Activated T-helper 2 cell treated with anti-CD3 and anti-CD28 coated beads, Interferon-gamma antibody, Interleukin-2, Interleukin-4, amounts not matched to agents 10 μg/mL and 5 μg/mL and 100 μg/mL, durations not matched to agents 14 hours and 24 hours and 36 hours (primary cell): ENCODE measurements at places on chromosomes 16 and 17. TPM values are rescaled to one million over a fixed set of nuclear protein-coding genes. Genes with fewer than 3 reads are reported as not detected.

- no peak overlapping the region for H3K27ac ChIP-seq
- H3K4me1 ChIP-seq: no peaks in the 10 kb centered on the region
- H3K36me3 ChIP-seq: peaks cover 14% of the 10 kb centered on the region
- no peak for DNase-seq
These were observed 144.7 kb downstream of the MYO1D start for GRCh38 chr17:32732296-32732642.

GRCh38 chr17:27158382-27158781 lies 135.5 kb upstream of the WSB1 start:
- H3K36me3 ChIP-seq: no peaks in the 10 kb centered on the region
- DNase-seq: no peak
- no peaks in the 10 kb centered on the region for H3K4me1 ChIP-seq
- H3K27me3 ChIP-seq: no peaks in the 10 kb centered on the region
- H3K4me3 ChIP-seq: no peak overlapping the region

DNA sequence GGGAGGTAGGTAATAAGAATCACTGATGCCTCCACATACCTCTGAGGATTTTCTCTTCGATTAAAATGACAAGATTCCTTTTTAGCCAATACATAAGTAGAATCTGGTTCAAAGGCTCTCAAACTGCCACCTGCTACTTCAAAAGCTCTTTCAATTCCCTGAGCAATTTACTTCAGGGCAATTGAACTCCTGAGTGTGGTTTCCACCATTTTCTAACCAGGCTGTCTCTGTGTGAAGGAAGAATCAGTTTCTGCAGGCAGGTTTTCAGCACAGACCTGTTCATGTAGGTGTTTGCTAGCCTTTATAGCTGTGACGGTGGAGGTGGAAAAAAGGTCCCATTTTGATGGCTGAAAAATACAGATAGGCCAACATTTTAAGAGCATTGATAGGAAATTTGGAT lies 18.2 kb upstream of the HS3ST3B1 start:
- no peaks in the 10 kb centered on the region for H3K36me3 ChIP-seq
- H3K4me3 ChIP-seq: no peak overlapping the region
- no peaks in the 10 kb centered on the region for H3K4me1 ChIP-seq
- peaks cover 27% of the 10 kb centered on the region for H3K27me3 ChIP-seq
- no peak overlapping the region for H3K27ac ChIP-seq
- no peak for DNase-seq

DNA sequence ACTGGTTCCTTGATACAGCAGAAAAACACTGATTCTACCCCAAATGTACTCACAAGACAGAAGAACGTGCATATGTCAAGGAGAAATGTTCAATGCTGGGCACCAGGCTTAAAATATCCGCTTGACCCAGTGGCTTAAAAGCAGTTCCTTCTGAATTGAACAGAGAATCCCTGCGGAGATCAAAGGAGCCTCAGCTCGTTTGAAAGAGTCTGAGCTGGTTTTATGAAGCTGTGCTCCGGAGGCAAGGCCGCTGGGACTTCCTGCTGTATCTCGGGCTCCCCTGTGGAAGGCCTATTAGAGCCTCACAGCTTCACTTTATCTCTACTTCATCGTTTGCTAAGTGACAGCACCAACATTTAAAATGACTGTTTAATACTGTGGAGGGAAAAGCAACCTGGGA lies 2.2 kb downstream of the LMF1 start:
- peaks cover 35% of the 10 kb centered on the region for H3K36me3 ChIP-seq
- H3K27me3 ChIP-seq: peaks cover 7% of the 10 kb centered on the region
- H3K4me1 ChIP-seq: peaks cover 20% of the 10 kb centered on the region
- no peak for DNase-seq
- H3K4me3 ChIP-seq: peak overlapping the region; percentile 75

Gene ZNF624
- 2.8 and 4.9 TPM in 2 replicates for total RNA-seq

DNA sequence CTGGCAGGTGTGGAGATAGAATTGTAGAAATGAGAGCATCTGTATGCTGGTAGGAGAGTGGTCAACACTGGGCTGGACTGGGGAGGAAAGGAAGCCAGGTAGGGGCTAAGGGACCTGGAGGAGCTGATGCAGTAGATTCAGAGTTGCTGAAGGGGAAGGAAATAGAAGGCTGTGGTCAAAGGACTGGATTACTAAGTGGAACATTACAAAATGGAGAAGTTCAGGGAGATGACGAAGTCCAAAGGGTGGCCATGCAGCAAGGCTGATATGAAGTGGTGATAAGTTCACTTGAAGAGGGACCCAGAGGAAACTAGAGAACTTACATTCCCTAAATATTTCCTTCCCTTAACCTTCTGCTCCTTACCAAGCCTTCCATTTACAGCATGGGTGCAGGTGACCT lies 8.6 kb upstream of the CCL2 start:
- DNase-seq: no peak
- H3K27me3 ChIP-seq: peaks cover 11% of the 10 kb centered on the region
- H3K4me1 ChIP-seq: no peaks in the 10 kb centered on the region
- no peak overlapping the region for H3K27ac ChIP-seq
- no peak overlapping the region for H3K4me3 ChIP-seq

GRCh38 chr17:55730380-55730779 lies 7.7 kb upstream of the TMEM100 start:
- H3K4me1 ChIP-seq: peaks cover 32% of the 10 kb centered on the region
- no peak for DNase-seq
- no peak overlapping the region for H3K4me3 ChIP-seq
- H3K36me3 ChIP-seq: no peaks in the 10 kb centered on the region
- H3K27ac ChIP-seq: no peak overlapping the region

- DNase-seq: no peak
- H3K27ac ChIP-seq: peak overlapping the region; percentile 94
- peaks cover 26% of the 10 kb centered on the region for H3K4me1 ChIP-seq
- H3K27me3 ChIP-seq: peaks cover 3% of the 10 kb centered on the region
- peak overlapping the region; percentile 95 for H3K4me3 ChIP-seq
- peaks cover 26% of the 10 kb centered on the region for H3K36me3 ChIP-seq
These were observed 526 bp downstream of the TSNAXIP1 start for GRCh38 chr16:67807148-67807682.

Gene E4F1
- total RNA-seq: 29.3 and 30.0 TPM in 2 replicates

Gene ZNF385C
- total RNA-seq: 0.16 and 0.28 TPM in 2 replicates

GRCh38 chr16:74846714-74847113 lies 72.1 kb upstream of the FA2H start:
- H3K4me1 ChIP-seq: no peaks in the 10 kb centered on the region
- DNase-seq: no peak
- H3K4me3 ChIP-seq: no peak overlapping the region
- H3K27ac ChIP-seq: no peak overlapping the region
- no peaks in the 10 kb centered on the region for H3K27me3 ChIP-seq

Gene EFCAB13
- 1.4 and 2.7 TPM in 2 replicates for total RNA-seq

- peak overlapping the region; percentile 96 for H3K27ac ChIP-seq
- DNase-seq: peak; percentile 12
- H3K36me3 ChIP-seq: peaks cover 20% of the 10 kb centered on the region
- peaks cover 35% of the 10 kb centered on the region for H3K4me1 ChIP-seq
- peak overlapping the region; percentile 98 for H3K4me3 ChIP-seq
These were observed 1.0 kb downstream of the RSPRY1 start for GRCh38 chr16:57186872-57187854.

Gene CLEC18C
- total RNA-seq: 0.32 and 0.39 TPM in 2 replicates

Gene MT4
- not detected in 2 replicates for total RNA-seq

- H3K27ac ChIP-seq: no peak overlapping the region
- peaks cover 5% of the 10 kb centered on the region for H3K27me3 ChIP-seq
- no peaks in the 10 kb centered on the region for H3K36me3 ChIP-seq
- DNase-seq: no peak
- no peak overlapping the region for H3K4me3 ChIP-seq
These were observed 4.6 kb downstream of the KRT39 start for GRCh38 chr17:40962059-40962561.

DNA sequence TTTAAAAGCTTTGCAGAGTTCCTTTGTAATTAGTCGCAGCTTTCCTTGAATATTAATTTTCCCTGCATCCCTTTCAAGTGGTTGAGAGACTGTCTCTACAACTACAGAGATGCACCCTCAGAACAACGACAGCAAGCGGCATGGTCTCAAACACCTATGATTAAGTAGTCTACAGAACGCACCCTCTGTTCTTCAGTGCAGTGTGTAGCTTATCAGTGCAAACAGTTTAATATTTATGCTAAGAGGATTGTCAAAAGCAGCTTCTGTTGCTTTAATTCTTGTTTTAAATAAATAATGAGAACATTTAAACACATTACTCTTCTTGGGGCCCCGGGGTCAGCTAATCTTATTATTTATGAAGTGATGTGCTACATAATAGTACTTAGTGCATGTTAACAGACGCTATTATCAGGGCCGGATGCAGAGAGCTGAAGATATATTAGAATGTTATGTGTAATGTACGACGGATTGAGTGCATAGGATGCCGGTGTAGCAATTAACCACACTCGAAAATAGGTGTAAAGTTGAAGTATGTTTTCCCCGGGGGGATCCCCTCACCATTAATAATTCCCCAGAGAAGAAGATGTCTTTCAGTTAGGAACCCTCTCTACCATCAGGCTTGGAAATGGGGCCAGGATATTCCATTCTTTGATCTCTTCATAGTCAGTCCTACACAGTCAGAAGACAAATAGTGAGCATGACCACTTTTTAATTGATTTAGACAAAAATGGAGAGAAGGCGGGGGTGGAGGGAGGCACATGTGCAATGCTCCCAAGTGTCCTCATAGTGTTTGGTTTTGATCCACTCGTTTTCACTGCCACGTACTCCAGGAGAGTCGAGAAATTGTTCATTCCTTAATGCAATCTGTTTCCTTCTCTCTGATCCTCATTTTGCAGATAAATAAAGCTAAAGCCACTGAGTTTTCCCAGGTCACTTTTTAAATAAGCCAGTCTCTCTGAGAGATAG lies 176.3 kb downstream of the IRX3 start:
- H3K36me3 ChIP-seq: peaks cover 5% of the 10 kb centered on the region
- no peaks in the 10 kb centered on the region for H3K4me1 ChIP-seq
- no peak overlapping the region for H3K27ac ChIP-seq
- no peak for DNase-seq

GRCh38 chr17:78838574-78839005 lies 2.0 kb downstream of the USP36 start:
- H3K4me3 ChIP-seq: peak overlapping the region; percentile 91
- no peak for DNase-seq
- H3K27me3 ChIP-seq: no peaks in the 10 kb centered on the region
- peak overlapping the region; percentile 94 for H3K27ac ChIP-seq
- peaks cover 29% of the 10 kb centered on the region for H3K4me1 ChIP-seq
- H3K36me3 ChIP-seq: peaks cover 54% of the 10 kb centered on the region

- no peak overlapping the region for H3K27ac ChIP-seq
- H3K4me1 ChIP-seq: peaks cover 13% of the 10 kb centered on the region
- H3K27me3 ChIP-seq: no peaks in the 10 kb centered on the region
- DNase-seq: no peak
These were observed 306.6 kb downstream of the MAF start for GRCh38 chr16:79293836-79294460.

Gene SLC16A11
- total RNA-seq: 0.37 and 0.46 TPM in 2 replicates

GRCh38 chr16:67658849-67659674 lies 998 bp downstream of the ACD start:
- H3K4me1 ChIP-seq: peaks cover 13% of the 10 kb centered on the region
- H3K27me3 ChIP-seq: no peaks in the 10 kb centered on the region
- peak overlapping the region; percentile 96 for H3K27ac ChIP-seq
- H3K4me3 ChIP-seq: peak overlapping the region; percentile 92

Gene OR4D1
- total RNA-seq: 0.05 and 0.09 TPM in 2 replicates

DNA sequence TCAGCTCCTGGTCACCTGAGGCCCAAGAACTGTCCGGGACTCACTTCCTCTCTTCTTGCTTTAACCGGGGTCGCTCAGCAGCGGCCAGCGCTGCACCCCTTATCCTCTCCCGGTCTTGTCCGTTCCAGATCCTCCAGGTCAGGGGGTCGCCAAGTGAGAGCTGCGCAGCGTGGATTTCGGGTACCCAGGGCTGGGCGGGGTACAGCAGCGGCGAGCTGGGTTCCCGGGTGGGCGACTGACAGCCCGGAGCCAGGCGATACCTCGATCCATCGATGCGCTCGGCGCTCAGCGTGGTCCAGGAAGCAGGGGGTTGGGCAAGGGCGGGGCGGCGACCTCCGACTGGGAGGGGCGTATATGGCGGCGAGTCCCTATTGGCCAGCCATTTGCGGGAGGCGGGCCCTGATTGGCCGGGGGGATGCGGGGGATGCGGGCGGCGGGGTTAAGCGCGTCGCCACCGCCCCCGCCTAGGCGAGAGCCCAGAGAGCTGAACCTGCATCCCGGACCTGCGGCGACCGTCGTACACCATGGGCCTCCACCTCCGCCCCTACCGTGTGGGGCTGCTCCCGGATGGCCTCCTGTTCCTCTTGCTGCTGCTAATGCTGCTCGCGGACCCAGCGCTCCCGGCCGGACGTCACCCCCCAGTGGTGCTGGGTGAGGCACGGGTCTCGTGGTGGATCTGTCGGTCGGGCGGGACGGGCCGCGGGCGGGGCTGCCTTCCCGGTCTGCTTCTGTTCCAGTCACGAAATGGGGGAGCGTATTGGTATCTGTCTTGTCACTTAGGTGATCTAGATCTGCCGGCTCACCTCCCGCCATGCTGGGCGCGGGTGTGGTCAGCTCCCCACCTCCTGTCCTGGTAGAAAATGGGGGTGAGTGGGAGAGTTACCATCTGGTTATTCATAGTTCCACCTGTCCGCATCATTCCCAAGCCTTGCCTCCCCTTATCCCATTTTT lies at the start of gene PLA2G15:
PLA2G15 (plus strand) TSS at position 471 of the 951 bp plus-strand sequence; CDS start at position 525, 54 bp downstream.
- peaks cover 16% of the 10 kb centered on the region for H3K4me1 ChIP-seq
- no peaks in the 10 kb centered on the region for H3K27me3 ChIP-seq
- H3K36me3 ChIP-seq: peaks cover 5% of the 10 kb centered on the region
- H3K27ac ChIP-seq: peak within 1 kb of the TSS; percentile 77
- peak within 1 kb of the TSS; percentile 94 for H3K4me3 ChIP-seq
